ENCODE measurements at places on chromosomes 12 and 14.

DNA sequence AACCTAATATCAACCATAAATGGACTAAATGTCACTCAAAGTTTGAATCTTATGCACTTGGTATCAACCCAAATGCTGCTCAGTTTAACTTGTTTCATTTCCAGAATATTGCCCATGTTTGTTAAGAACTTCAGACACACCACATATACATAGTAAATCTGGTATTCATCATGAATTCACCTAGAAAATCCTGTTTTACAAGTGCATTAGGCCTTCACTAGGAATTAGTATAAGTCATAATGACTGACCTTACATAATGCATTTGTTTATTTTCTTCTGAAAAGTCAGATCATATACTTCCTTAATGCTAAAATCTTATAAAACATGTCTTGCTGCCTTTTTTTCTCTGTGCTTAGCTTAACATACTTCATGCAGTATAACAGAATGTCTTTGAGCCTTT is 66.1 kb downstream of the ABCD2 start:
- DNase-seq, result no peak

DNA sequence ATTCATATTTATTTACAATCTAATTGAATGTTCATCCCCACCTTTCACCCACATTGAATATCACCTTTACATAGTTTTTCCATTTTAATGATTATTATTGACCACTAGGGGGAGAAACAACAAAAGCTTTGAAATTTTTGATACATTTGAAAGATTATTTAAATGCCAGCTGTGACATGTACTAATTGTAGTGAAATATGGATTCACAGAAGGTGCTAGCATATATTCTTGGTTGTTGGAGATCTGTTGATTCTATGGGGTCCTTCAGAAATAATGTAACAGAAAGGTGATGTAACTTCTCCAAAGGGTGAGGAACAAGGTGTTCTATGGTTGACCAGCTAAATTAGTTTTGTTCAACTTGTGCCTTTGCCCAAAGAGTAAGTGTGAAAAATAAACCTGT is 22.4 kb upstream of the GPR33 start:
- DNase-seq, result peak; percentile 39

DNA sequence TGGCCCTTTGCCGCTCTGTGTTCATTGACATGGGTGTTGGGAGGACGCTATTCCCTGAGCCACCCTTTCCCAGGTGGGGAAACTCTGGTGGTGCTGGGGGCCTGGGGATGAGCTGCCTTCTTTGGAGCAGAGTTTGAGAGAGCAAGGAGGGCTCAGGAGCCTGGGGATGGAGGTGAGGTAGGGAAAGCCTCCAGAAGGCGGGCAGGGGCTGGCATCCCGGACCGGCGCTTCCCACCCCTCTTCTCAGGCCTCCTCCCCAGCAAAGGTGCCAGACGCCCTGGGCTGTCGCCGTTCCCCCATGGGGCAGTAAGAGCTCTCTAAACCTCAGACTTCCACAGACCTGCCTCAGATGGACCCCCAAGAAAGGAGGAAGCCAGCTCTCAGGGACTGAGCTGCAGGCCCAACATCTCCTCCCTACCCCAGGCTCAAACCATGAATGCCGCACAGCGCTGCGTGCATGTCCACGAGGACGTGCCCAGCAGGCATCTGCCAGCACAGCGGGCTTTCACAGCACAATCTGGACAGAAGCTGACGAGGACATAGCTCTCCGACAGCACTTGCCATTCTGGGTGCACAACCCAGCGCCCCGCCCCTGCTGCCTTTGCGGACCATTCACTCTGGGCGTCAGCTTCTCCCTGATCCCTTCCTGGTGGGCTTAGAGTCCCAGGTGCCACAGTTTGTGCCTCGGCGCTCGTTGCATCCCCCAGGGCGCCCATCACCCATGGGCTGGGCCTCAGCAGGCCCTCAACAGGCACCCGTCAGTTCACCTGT is 14.9 kb upstream of the TTC7B start:
- DNase-seq, result no peak

DNA sequence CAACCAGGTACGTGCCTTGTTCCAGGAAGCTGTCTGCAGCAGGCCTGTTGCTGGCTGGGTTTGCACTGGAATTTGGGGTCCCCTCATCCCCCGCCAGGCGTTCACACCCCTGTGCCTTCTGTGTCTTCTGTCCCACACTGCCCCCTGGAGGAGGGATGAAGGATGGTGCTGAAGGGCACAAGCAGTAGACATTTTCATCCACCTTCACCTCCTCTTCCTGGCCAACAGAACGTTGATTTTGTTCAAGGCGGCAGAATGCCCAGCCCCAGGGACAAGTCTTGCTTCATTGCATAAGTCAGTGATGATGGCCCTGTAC is 122.1 kb downstream of the CALM1 start:
- DNase-seq, result peak; percentile 57

GRCh38 chr12:43015090-43015737 is 425.7 kb upstream of the PRICKLE1 start:
- no peak for DNase-seq

- peak; percentile 93 for DNase-seq
Measured at GRCh38 chr12:130871286-130872178, at the start of gene RAN. Gene RAN (plus strand): TSS chr12:130872066. CDS start chr12:130872594, 528 bp downstream.

DNA sequence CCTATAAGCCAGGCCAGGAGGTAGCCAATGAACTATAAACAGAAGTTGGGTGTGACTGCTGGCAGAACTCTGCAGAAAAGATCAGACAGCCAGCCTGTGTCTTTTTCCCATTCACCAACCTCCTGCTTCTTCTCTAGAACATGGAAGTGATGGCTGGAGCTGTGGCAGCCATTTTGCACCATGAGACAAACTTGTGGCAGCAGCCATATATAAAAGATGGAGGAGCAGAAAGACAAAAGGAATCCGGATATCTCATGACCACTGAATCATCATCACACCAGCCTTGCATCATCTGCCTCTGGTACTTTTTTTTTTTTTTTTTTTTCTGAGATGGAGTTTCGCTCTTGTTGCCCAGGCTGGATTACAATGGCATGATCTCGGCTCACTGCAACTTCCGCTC is 8.7 kb downstream of the BEGAIN start:
- no peak for DNase-seq

DNA sequence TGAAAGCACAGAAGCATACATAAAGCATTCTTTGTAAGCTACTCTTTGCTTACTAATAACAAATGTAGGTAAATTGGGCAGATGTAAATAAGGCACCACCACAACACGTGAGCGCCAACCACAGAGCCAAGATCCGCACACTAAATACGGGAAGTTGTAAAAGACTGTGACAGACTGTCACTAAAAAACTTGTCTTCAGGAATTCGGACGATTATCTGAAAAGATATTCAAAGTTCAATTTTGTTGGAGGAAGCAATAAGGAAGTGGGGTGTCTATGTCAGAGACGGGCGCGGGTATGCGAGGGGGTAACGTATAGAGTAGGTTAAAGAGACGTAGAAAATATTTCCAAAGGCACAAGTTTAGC is 1.5 kb upstream of the HSP90B1 start:
- DNase-seq, result no peak

All from small intestine (tissue), 16 donors.